ENCODE measurements at places on chromosomes 7 and 10. TPM values are rescaled to one million over a fixed set of nuclear protein-coding genes. Genes with fewer than 3 reads are reported as not detected.

DNA sequence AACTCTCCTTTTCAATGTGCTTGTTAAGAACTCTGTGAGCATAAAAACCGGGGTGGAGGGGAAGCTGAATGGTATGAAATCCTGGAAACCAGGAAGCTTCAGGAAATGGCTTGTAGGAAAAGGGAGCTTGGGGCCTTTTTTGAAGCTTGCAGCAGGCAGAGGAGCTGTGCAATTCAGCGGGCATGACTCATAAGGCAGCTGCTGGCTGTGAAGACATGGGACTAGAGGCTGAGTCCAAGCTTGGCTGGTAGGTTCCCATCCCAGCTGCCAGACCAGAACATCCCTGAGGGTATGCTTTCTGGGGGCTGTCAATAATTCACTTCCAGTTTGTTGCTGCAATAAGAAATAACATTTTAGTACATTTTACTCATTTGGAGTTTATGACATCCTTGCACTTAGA lies 36.8 kb upstream of the CDC14C start:
- DNase-seq: no peak

DNA sequence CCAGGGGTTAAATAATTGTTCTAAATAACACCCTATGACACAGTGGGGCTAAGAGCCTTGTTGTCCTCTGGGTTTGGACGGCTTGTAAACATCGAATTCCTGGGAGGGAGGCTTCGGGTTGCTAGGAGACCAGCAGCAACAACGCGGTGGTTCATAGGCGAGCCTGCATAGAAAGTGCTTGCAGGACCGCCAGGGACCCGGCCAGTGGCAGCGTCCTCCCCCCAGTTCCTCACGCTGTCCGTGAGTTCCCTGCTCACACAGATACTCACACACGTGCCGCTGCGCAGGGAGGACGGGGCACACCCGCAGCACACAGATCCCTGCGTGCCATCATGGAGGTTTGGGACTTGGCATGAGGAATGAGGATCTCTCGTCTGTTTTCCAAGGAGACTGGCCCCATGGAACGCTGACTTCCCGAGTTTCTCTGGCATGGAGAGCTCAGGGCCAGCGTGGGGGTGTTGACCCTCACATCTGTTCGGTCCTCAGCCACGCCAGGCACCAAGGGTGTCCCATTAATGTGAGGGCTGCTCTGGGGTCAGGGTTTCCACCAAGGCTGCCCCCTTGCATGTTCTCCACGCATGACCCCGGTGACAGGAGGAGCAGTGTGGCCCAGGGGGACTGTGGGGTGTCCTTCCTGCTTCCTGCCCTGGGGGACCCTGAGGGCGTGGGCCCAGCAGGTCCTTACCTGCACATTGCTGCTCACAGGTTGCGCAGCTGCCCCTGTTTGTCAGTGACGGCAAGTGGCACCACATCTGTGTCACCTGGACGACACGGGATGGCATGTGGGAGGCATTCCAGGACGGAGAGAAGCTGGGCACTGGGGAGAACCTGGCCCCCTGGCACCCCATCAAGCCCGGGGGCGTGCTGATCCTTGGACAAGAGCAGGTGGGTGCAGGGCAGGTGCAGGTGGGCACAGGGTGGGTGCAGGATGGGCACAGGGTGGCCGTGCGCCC lies 9.7 kb downstream of the NPTX2 start:
- DNase-seq: no peak

GRCh38 chr7:27911920-27912319 lies 172.0 kb downstream of the TAX1BP1 start:
- DNase-seq: no peak

DNA sequence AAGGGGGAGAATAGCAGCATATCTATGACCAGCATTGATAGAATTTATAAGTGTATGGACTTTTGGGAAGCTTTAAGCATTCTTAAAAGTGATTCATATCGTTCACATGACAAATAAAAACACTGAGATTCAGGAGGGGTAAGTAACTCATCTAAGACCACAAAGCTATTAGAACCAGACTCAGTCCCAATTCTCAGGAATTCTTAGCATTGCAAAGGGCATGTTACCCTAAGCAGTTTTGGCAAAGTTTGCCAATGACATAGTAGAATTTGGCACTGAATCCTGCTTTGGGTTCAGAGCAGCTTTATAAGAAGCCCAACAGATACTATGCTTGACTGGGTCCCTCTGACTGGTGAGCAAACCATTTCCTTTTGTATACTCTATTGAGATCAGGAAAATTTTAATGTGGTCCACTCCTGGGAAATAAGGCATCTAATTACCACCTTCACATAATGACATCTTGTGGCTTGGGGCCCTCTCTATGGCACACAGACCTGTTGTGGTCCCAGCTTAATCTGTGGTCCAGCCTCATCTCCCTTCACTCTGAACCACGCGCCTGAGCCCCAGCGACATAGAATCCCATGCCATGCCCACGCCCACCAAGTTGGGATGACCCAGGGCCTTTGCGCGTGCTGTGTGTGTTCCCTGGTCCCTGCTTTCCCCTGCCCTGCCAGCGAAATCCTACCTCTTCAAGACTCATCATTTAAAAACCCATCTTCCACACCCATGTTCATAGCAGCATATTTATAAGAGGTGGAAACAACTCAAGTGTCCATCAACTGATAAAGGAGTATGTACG lies 37.5 kb upstream of the DOCK1 start:
- no peak for DNase-seq

DNA sequence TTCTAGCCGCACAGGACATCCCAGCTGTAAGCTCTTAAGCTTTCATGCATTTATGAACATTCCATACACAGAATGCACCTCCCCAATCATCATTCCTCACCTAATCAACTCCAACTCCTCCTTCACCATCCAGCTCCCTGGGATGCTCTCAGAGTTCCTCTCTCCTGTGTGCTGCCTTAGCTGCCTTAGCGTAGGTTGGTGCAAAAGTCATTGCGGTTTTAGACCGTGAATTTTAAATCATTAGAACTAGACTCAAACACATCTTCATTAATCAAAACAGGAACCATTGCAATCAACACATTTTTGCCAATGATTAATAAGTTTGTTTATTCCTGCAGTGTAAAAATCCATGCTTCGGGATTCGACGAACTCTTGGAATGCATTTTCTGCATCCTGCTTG lies 159.9 kb upstream of the CDCA7L start:
- no peak for DNase-seq

DNA sequence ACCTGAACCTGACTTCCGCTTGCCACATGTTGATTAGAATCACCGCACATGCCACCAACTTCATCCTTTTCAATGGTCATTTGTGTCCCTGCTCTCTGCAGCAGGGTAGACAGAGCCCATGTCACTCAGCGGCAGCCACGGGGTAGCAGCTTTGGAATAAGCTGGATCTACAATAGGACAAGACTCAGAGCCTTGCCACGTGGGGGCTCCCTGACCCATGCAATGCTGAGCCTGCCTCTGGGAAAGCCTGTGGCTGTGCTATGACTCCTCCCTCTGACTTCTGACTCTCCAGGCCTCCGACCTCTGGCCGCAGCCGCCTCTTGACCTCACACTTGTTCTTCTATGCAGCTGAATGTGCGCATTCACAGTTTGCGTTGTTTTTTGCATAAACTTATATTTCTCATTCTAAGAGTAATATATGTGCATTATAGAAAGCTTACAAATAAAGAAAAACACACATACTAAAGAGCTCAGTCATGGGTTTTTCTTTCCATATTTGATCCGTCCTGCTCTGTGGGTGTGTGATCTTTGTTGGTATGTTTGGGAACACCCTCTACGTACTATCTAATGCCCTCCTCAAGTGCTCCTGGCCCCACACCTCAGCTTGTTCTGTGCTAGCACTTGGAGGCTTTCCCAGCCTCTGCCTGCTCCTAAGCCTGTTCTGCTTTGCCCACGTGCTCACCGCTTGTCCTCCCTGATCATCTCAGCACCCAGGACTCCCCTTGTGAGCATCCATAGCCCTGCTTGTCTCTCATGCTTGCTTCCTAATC lies 198.0 kb upstream of the MKI67 start:
- no peak for DNase-seq

- DNase-seq: no peak
These were observed 13.3 kb upstream of the PRDX3 start for GRCh38 chr10:119191881-119192280.

GRCh38 chr7:11274074-11274473 lies 300.4 kb downstream of the PHF14 start:
- no peak for DNase-seq

- DNase-seq: peak; percentile 92
These were observed 16.2 kb upstream of the ZFAND2A start for GRCh38 chr7:1175967-1176851.

- no peak for DNase-seq
These were observed 86.0 kb upstream of the DIP2C start for GRCh38 chr10:775245-776075.

DNA sequence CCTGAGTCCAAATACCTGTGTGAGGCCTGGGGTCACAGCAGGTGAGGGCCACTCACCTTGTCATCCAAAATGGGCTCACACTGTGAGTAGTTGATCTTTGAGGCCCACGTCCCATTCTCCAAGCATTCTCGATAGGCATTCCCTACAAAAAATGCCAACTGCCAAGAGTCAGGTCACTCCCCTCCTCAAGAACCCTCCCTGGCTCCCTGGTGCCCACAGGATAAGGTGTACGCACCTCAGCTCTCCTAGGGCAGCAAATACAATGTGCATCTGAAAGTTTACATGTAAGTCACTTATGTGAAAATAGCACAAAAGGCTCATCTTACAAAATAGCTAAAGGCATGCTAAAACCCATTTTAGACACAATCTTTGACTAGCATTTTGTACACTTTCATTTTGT lies 15.1 kb downstream of the CRHR2 start:
- DNase-seq: no peak

- no peak for DNase-seq
These were observed 335.9 kb downstream of the XPNPEP1 start for GRCh38 chr10:109587366-109587765.

DNA sequence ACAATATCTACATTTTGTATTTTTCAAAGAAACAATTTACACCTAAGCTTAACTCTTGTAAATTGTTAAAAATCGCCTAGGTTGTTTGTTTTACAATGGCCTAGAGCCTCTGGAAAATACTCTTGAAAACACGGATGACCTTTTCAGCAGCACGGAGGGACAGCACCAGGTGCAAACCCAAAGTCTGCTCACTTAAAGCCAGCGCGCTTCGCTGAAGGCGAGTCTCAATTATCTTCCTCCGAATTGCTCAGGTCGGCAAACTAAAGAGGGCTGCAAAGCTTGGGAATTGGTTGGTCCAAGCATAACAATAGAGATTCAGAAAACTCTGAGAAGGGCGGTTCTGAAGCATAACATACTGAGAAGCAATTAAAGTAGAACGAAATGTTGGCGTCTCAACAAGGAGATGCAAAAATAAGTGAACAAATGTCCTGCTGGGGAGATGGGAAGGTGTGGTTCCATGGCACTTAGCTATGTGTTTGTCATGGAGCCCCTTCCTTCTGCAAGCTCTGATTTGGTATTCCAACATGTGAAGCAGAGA lies 139.9 kb upstream of the PITRM1 start:
- no peak for DNase-seq

DNA sequence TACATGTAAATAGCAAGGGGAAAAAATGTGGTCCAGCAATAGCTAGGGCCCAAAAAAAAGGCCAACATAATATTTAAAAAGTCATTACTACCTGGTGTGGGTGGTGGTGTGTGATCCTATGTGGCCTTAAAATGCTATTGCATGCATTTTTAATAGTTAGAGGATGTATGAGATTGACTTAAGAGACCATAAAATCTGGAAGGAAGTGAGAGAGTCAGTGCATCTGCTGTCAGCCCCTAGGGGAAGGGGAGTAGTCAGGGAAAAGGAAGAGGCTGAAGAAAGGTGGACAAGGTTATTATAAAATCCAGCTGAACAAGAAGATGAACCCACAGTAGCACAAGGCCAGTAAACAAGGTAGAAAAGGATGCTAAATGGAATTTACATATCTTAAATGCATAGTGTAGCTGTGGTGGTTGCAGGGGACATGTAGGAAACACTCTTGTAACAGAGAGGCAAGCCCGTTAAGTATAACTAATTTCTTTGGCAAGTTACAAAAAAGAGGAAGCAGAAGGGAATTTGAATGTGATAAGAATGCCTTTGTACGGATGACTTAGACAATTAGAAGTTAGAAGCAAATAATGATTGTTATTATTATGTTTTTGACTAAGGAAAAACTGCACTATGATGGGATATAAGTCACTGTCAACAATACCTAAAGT lies 11.9 kb upstream of the NDUFA5 start:
- DNase-seq: no peak

DNA sequence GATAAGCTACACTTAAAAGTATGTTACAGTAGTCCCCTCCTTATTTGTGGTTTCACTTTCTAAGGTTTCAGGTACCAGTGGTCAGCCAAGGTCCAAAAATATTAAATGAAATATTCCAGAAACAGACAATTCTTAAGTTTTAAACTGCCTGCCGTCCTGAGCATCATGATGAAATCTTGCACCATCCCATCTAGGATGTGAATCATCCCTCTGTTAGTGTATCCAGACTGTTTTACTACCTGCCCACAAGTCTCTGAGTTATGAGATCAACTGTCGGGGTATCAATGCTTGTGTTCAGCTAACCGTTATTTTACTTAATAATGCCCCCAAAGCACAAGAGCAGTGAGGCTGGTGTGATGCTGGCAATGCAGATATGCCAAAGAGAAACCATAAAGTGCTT lies 11.4 kb downstream of the KDM7A start:
- no peak for DNase-seq

DNA sequence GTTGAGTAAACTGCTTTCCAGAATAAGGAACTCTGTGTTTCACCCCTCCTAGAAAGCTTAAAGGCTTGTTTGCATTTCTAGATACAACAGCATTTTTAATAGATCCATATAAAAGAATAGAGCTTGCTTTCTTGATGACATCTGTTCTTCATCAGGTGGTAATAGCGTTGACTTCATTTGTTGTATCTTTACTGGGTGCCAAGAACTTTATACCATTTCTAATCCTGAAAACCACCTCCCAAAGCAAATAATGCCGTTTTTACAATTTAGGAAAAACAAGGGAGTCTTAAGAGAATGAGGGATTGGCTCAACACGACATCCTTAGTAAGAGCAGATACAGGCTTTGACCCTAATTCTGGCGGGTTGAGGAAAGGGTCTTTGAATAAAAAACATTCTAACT lies 993.4 kb downstream of the TYW1 start:
- no peak for DNase-seq

- DNase-seq: no peak
These were observed 127.4 kb downstream of the ZFAND4 start for GRCh38 chr10:45545150-45545549.

The CALHM1 gene
- 0.74 TPM for total RNA-seq

The ANKRD61 gene
- not detected for total RNA-seq

The GBX1 gene
- not detected for total RNA-seq

The PAX4 gene
- not detected for total RNA-seq

The NOS3 gene
- total RNA-seq: 12.5 TPM

The CDNF gene
- 0.82 TPM for total RNA-seq

The ATP5MK gene
- total RNA-seq: 291 TPM

The DPYSL4 gene
- 5.2 TPM for total RNA-seq

The BLVRA gene
- total RNA-seq: 29.6 TPM

The NODAL gene
- total RNA-seq: not detected

The HKDC1 gene
- 0.68 TPM for total RNA-seq

The SFTPA1 gene
- total RNA-seq: not detected

The FAM221A gene
- total RNA-seq: 5.8 TPM

Measured in activated naive CD8-positive, alpha-beta T cell treated with anti-CD3 and anti-CD28 coated beads, Interleukin-2, amount 10 ng/mL, durations not matched to agents 7 days and 5 days (primary cell).